ENCODE measurements at places on chromosomes 6 and 20. TPM values are rescaled to one million over a fixed set of nuclear protein-coding genes. Genes with fewer than 3 reads are reported as not detected.

- DNase-seq, result no peak
Measured at GRCh38 chr6:111723412-111723970, 117.8 kb upstream of the TRAF3IP2 start.

CGAS gene
- total RNA-seq, result 5.4 TPM

GRCh38 chr20:43376831-43377230, 80.9 kb upstream of the SRSF6 start:
- DNase-seq, result no peak

HECA gene
- 40.4 TPM for total RNA-seq

DNA sequence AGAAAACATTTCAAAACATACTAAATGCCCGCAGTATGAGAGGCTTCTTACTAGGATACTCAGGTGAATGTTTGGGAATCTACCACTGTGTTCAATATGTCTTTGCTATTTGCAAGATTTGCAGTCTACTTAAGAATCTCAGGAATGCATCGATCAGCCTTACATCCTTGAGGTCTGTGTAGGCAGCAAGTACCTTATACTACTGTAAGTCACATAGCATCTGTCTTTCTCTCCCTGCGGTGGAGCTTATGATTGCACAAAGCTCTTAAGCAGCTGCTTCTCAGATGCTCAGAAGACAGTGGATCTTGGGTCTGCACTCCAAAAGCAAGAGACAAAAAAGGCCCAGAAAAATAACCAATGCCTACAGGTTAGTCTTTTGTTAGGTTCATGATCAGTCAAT, 21.4 kb downstream of the PCSK2 start:
- no peak for DNase-seq

DNA sequence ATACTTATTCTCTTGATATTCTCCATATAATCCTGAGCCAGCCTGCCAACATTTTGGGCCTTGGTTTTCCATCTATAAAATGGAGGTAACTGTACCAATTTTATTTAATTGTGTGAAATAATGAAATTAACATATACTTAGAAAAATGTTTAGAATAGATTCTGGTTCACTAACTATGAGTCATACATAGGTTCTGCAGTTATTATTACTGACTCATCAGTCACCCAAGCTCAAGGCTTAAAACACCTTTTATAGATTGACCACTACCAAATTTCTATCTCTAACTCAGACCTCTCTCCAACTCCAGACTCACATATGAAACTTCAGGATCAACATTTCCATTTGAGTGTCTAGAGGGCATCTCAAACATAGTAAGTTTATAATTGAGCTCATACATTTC, 1277.2 kb upstream of the GJE1 start:
- no peak for DNase-seq

DAAM2 gene
- total RNA-seq, result 6.1 TPM

DNA sequence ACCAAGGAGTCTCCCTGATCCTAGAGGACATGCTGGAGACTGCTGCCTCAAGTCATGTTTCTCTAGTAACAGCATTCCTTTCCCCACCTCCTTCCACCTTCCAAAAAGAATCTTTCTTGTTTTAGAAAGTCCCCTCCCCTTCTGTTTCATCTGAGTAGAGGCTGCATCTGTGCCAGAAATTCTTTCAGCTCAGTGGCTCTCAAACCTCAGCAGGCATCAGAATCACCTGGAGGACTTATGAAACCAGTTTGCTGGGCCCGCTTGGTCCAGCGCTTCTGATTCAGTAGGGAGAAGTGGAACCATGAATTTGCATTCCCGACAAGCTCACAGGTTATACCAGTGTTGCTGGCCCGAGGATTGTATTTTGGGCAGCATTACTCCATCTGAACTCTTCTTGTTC, 55.1 kb downstream of the TMEM200A start:
- DNase-seq, result no peak

DNA sequence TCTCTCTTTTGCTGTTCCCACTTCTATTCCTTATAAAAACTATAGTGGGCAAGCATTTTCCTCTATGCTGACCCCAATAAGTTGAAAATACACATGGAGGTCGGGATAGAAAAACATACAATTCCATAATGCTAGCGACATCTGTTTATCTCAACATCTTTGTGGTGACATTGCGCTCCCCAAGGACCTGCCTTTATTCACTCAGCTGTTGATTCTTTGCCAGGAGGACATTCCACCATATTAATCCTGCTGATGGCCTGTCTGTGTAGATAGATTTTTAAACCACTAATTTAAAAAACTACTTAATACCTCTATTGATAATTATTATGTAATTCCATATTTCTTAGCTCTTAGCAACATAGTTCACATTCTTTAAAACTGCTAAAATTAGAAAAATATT, 555.3 kb upstream of the MAP3K7 start:
- DNase-seq, result no peak

- no peak for DNase-seq
Measured at GRCh38 chr6:10580570-10580969, 59.4 kb downstream of the GCNT2 start.

BANF2 gene
- total RNA-seq, result not detected
